NCI-H82 (cell line): ENCODE measurements at places on chromosomes 7 and 10.

DNA sequence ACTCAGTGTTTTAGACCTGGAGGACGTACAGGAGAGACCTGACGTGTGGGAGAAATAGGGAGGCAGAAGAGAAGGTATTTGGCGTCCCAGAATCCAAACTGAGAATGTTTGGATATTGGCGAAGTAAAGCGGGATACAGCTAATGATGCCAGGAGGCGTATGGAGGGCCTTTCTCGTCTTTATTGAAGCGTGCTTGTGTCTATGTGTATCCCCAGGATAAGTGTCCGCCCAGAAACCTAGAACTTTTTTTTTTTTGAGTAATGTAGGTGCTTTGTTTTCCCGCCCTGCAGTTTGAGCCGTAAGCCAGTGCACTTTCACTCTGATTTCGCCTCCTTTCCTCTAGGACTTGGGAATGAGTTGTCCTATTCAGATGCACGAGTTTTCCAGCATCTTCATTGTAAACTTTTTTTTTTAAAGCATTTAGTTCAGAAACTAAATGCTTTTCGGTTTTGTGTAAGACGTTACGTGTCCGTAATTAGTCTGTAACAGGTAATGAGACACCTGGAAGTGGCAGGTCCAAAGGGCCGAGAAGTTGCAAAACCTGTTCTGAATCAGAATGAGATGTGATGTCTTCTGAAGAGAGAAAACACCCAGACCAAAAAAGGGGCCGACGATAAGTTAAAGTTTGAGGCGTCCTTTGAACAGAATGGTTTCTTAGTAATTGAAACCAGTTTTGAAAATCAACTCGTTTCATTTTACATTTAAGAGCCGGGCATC, 746 bp downstream of the ARL5B start:
- peak; percentile 51 for DNase-seq

DNA sequence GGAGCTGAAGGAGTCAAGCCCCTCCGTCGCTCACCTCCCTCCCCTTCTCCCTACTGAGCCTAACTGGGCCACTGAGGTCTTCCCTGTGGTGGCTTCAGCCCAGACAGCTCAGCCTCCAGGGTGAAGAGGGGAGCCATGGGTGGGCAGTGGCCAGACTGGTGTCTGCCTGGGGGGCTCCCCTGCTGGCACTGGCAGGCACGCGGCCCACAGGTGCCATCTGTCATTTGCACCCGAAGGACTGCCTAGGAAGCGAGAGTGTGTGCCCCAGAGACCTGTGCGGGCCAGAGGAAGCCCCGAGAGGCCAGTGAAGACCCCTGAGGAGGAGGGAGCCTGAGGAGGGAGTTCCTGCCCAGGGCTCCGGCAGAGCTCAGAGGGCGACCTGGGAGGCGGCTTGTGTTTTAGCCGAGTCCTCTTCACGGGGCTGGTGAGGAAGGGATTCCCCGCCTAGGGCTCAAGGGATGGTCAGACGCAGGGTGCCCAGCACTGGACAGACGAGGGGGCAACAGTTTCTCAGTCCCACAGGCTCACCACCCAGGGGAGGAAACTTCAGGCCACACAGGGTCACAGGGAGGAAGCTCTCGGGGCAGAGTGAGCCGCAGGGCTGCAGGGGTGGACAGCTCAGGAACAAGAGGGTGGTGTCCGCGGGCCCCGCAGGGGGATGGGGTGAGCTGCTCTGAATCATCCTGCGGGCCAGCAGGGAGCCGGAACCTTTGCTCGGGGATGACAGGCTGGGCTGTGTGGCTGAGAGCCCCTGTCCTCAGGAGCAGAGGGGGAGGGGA, 76.2 kb upstream of the PPP2R2D start:
- no peak for DNase-seq

DNA sequence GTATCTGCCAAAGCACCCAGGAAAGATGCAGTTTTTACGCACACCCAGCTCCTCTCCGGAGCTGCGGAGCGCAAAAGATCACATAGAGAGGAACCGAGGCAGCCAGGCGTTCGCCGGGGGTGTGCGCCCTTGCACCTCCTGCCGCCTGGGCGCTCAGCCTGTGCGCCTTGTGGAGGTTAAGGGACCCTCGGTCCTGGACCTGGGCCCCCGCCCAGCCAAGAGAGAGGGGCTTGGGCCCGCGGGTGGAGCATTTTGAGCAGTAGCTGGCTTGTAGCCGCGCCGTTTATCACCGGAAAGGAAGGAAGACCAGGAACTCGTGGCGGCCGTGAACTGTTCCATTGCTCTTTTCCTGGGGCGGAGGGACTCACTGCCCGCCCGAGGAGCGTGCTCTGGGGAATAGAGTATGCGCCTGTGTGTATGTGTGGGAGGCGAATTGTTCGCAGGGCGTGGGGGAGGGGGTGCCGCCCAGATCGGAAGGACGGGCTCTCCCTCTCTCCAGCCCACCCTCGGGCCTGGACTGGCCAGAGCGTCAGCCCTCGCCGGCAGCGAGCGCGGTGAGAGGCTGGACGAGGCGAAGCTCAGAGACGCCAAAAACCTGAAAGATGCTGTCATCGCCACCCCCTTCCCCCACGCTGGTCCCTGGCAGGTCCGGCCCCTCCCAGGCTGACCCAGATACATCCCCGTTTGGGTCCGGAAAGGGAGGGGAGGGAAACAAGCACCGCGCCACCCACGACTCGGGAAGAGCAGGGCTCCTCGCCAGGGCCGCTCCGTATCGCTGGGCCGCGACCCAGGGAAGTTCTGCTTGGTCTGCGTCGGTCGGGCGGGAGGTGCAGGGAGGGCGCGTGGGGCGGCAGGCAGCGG, 1.2 kb upstream of the WNT2 start:
- no peak for DNase-seq

DNA sequence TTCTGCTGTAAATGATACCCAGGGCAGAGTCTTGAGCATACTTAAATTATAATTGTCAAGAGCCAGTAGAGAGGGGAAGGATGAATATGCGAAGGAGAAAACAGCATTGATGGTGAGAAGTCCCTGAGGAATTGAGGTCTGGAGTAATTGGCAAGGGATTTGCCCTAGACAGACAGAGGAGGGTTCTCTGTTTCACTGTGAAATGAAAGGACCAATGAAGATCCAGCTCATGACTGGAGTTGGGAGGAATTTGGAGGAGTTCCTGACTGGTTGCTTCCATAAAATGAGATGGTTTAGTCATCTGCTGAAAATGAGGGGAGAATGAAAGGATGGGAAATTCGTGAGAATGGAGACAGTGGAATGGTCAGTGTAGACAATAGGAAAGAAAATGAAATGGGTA, 6.8 kb downstream of the PRPF18 start:
- DNase-seq: no peak

DNA sequence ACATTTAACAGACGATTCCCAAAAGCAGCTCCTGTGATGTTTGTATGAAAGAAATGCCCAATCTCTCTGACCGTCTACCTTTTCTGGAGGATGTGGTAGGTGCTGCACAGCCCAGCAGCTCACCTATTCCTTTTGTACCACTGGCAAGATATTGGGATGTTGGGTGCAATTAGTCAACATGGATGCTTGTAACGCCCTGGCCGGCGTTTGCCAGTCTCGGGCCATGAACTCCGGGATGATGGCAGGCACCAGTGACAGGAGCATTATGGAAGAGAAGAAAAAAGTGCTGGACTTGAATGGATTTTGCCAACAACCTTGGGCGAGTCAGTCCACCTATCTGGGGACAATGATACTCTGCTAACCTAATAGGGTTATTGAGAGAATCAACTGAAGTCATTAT, 69.0 kb upstream of the ZNF438 start:
- DNase-seq: no peak

- no peak for DNase-seq
Measured at GRCh38 chr7:1819259-1819841, 149.3 kb downstream of the ELFN1 start.

GRCh38 chr10:58265249-58265648, 2.4 kb downstream of the IPMK start:
- no peak for DNase-seq

DNA sequence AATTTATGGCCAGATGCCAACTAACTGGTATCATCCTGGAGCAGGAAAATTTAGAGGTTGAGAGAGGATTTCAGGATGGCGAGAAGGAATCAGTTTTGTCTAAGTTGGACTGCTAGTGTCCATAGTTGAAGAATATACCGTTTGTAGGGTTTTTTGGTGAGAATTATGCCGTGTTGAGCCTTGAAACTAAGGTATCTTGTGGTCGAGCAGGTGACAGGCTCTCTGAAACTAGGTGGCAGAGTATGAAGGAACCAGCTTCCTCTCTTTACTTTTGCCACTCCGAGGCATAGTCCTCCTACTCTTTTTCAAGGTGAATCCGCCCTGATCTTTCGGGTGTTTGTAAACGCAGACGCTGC, 9.7 kb downstream of the MDFIC start:
- DNase-seq: no peak

- DNase-seq: no peak
Measured at GRCh38 chr7:24898691-24899090, 81.3 kb downstream of the OSBPL3 start.

DNA sequence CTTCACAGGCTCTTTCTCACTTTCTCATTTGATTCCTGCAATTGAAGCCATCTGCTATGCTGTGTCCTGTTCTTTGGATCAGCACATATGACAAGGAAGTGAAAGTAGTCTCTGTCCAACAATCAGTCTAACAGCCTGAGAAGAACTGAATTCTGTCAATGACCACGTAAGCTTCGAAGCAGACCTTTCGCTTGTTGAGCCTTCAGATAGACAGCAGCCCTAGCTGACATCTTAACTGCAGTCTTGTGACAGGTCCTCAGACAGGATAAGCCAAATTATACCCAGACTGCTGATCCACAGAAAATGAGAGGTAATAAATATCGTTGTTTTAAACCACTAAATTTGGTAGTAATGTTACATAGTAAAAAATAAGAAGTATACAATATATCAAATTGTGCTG, 691.0 kb upstream of the LRRTM3 start:
- DNase-seq: peak; percentile 25

DNA sequence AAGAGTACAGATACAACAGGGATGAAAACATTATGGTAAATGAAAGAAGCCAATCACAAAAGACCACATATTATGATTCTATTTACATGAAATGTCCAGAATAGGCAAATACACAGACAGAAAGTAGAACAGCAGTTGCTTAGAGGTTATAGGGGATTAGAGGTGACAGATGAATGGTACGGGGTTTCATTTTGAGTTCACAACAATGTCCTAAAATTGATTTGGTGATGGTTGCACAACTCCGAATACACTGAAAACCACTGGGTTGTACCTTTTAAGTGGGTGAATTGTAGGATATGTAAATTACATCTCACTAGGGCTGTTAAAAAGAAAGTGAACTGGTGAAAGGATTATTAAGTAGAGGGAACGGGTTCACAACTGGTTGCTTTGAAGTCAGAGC, 76.3 kb upstream of the MRLN start:
- DNase-seq: no peak

- no peak for DNase-seq
Measured at GRCh38 chr10:95237376-95238170, 43.5 kb downstream of the ACSM6 start.

DNA sequence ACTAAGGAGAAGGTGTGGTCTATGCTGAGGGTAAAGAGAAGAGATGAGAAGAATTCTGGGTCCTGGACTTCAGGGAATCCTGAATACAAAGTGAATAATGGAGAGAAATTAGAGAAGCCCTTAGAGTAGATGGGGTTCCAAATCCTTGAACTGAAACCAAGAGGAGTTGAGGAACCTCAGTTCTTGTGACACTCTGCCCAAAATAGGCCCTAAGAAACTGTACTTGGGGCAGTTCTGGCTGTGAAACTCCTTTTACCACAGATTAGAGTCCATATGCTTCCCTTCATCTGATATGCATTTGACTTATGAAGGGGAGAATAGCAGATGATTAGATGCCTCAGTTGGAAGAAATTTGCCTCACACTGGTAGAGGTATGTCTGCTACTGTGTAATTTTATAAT, 19.0 kb downstream of the TES start:
- no peak for DNase-seq

DNA sequence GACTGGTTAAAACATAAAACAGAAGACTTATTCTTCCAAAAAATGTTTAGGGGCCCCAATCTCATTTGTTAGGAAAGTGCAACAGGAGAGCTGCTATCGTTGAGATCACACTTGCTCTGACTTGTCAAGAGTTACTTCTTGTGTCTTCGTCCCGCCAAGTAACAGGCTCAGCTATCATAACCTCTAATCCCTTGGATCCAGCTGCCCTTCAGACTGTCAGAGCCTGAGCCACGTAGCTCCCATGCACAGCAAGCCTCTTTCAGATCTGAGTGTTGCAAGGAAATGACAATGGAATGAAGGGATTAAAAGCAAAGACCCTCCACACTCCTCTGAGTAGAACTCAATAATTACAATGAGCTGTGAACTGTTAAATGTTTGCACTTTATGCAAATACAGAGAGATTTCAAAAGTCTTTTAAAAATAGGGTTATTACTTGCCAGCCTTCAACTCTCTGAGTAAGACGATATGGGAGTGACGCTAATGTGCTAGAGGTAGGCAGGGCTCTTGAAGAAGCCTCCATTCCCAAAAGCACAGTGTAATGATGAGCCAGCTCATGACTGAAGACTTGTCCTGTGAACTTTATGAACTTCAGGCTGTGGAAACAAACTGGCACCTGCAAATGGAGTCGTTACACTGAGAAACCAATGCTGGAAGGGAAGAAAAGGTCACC, 28.4 kb upstream of the CDK13 start:
- DNase-seq: peak; percentile 95

DNA sequence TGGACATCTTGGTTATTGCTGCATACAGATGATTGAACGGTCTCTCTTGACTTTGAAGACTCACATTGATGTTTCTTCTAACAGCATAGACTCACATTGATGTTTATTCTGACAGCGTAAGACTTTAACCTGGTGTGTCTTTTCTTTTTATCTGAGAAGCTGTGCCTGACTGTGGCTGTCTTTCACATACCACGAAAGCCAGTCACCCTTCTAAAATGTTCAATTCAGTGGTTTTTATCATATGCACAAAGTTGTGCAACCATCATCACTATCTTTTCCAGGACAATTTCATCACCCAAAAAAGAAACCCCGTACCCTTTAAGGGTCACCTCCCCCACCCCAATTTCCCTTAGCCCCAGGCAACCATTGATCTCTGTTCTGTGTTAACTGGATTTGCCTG, 24.7 kb downstream of the CELF2 start:
- no peak for DNase-seq

GRCh38 chr10:92657024-92657423, 32.7 kb upstream of the HHEX start:
- no peak for DNase-seq

GRCh38 chr7:30697719-30698460, 15.6 kb upstream of the CRHR2 start:
- DNase-seq: no peak

- no peak for DNase-seq
Measured at GRCh38 chr10:103727546-103727963, 127.8 kb downstream of the SH3PXD2A start.

- no peak for DNase-seq
Measured at GRCh38 chr10:103166523-103166922, 26.5 kb downstream of the NT5C2 start.

GRCh38 chr10:97229322-97230015, 43.7 kb upstream of the SLIT1 start:
- DNase-seq: no peak

DNA sequence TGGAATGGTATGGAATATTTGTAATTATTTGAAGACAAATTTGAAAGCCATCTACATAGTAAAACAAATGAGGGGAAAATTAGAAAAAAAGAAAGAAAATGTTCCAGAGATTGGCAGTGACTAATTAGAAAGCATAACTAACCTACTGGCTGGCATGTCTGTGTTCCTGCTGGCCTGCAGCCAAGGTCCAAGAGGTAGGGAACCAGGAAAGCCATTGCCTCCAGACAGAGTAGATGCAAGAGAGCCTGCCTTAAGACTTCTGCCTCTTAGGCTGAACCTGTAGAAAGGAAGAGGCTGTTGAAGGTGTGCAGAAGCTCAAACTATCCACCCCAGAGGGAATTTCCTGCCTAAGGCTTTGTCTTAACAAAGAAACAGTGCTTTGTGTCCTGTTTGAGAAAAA, 982.0 kb downstream of the SORCS1 start:
- no peak for DNase-seq

- no peak for DNase-seq
Measured at GRCh38 chr10:17335065-17335464, 107.0 kb downstream of the VIM start.
